ENCODE measurements at places on chromosomes 3 and 15. TPM values are rescaled to one million over a fixed set of nuclear protein-coding genes. Genes with fewer than 3 reads are reported as not detected.

The FETUB gene
- not detected for total RNA-seq

The EPHB1 gene
- total RNA-seq: under 0.01 TPM

The STARD5 gene
- 30.9 TPM for total RNA-seq

The SPRED1 gene
- total RNA-seq: 50.5 TPM

The ERICH6 gene
- 0.15 TPM for total RNA-seq

The GREM1 gene
- 141 TPM for total RNA-seq

The GPR149 gene
- total RNA-seq: not detected

The FSTL1 gene
- total RNA-seq: 752 TPM

The MESP2 gene
- total RNA-seq: 0.58 TPM

The NUP210 gene
- total RNA-seq: under 0.01 TPM

The KCNH8 gene
- not detected for total RNA-seq

The CFAP100 gene
- not detected for total RNA-seq

The FEZF2 gene
- total RNA-seq: not detected

The DAZL gene
- not detected for total RNA-seq

The AHSG gene
- total RNA-seq: not detected

Data from smooth muscle cell of trachea (primary cell).